Lung (tissue), 17 donors: ENCODE measurements at places on chromosomes 1 and 21. TPM values are rescaled to one million over a fixed set of nuclear protein-coding genes. Genes with fewer than 3 reads are reported as not detected.

The DIRAS3 gene
- total RNA-seq, result 3.5 TPM

DNA sequence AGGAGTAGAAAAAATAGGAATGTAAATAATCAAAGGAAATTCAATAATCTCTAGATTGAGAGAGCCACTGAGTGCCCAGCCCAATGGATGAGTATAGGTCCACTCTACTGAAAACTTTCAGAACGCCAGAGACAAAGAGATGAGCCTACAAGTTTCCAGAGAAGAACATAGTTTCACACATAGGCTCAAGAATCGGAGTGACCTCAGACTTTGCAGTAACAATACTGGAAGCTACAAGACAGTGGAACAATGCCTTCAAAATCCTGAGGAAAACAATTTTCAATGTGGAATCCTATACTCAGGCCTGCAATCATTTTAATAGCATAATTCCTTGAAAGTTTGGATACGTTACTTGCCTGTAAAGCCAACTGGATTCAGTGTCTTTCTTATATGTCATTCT is 11.0 kb downstream of the GJA4 start:
- H3K27me3 ChIP-seq, result no peaks in the 10 kb centered on the region
- H3K4me1 ChIP-seq, result no peaks in the 10 kb centered on the region
- H3K36me3 ChIP-seq, result no peaks in the 10 kb centered on the region
- H3K4me3 ChIP-seq, result no peak overlapping the region
- no peak for DNase-seq
- no peak overlapping the region for H3K27ac ChIP-seq

DNA sequence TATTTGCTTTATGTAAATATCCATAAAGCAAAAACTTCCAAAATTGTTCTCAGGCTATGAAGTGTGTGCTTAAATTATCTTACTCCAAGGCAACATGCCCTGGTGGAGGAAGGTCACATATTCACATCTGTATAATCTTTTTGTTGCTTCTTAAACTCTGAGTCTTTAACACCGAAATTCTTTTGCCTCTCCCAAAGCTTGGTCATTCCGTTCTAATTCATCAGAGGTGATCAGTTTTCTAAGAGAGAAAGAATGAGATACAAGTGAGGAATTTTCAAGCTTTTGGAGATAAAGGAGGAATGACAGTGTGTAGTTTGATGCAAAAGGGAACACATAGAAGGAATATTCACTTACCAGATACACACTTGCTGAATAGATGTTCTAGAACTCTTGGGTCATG is 561.7 kb downstream of the LTN1 start:
- DNase-seq, result no peak
- H3K36me3 ChIP-seq, result no peaks in the 10 kb centered on the region
- H3K4me1 ChIP-seq, result peaks cover 20% of the 10 kb centered on the region
- H3K4me3 ChIP-seq, result no peak overlapping the region

GRCh38 chr1:6591222-6591621 is 11.4 kb downstream of the ZBTB48 start:
- no peaks in the 10 kb centered on the region for H3K36me3 ChIP-seq
- H3K27me3 ChIP-seq, result no peaks in the 10 kb centered on the region
- H3K4me1 ChIP-seq, result no peaks in the 10 kb centered on the region
- no peak overlapping the region for H3K4me3 ChIP-seq
- no peak for DNase-seq

- no peak overlapping the region for H3K27ac ChIP-seq
- no peaks in the 10 kb centered on the region for H3K27me3 ChIP-seq
- no peak overlapping the region for H3K4me3 ChIP-seq
These were observed 1.7 kb downstream of the EPHX4 start for GRCh38 chr1:92031281-92032110.

DNA sequence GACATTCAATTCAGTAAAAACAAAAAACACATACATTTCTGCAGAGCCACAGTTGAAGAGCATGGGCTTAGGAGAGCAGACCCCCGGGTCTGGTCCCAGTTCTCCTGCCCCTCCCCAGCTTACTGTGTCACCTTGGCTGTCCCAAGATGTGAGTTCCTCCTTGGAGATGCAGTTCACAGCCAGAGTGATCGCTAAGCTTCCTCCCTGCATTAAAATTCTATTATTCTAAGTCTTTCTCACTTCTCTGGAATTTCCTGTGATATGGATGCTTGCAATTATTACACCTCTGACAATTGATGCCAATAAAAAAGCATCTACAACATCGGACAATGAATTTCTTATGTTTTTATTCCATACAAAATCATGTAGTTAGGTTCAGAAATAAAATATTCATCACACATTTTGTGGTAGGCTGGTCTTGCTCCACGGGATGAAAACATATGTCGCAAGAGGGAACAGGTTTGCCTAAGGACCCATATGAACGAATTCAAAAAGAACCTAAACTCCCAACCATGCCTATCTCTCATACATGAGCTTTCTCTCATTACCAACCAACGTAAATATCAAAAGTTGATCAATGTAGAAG is 328.5 kb upstream of the RUNX1 start:
- H3K4me3 ChIP-seq, result no peak overlapping the region
- no peak overlapping the region for H3K27ac ChIP-seq
- H3K27me3 ChIP-seq, result no peaks in the 10 kb centered on the region
- no peaks in the 10 kb centered on the region for H3K4me1 ChIP-seq
- DNase-seq, result no peak

DNA sequence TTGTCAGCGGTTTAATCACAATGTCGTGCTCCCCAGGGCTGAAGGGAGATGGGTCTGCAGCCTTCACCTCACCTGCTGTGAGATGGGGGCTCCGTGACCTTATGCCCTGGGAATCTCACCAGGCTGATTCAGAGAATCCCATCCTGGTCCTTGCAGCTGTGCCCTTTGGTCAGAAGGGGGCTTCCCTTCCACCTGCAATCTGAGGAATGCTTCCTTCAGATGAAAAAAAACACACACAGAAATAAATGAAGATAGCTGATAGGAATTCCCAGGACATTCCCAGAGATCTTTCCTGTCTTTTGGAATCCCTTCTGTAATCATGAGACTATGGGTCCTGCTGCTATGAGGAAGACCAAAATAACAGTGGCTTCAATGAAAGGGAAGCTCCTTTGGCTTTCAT is 127.0 kb upstream of the VAMP3 start:
- no peak overlapping the region for H3K4me3 ChIP-seq
- DNase-seq, result no peak
- peaks cover 24% of the 10 kb centered on the region for H3K4me1 ChIP-seq
- no peak overlapping the region for H3K27ac ChIP-seq
- H3K27me3 ChIP-seq, result no peaks in the 10 kb centered on the region
